Stimulated activated naive CD8-positive, alpha-beta T cell treated with anti-CD3 and anti-CD28 coated beads, Interleukin-15, amount 100 ng/mL, for 72 hours (primary cell): ENCODE measurements at places on chromosomes 11 and 22.
A peak's percentile ranks its signal among the peaks of the same experiment; 100 is the strongest.

- no peak for DNase-seq
Observed at GRCh38 chr11:117639601-117640000, 157.4 kb downstream of the DSCAML1 start.

- no peak for DNase-seq
Observed at GRCh38 chr22:46068181-46068592, 82.1 kb upstream of the PPARA start.

DNA sequence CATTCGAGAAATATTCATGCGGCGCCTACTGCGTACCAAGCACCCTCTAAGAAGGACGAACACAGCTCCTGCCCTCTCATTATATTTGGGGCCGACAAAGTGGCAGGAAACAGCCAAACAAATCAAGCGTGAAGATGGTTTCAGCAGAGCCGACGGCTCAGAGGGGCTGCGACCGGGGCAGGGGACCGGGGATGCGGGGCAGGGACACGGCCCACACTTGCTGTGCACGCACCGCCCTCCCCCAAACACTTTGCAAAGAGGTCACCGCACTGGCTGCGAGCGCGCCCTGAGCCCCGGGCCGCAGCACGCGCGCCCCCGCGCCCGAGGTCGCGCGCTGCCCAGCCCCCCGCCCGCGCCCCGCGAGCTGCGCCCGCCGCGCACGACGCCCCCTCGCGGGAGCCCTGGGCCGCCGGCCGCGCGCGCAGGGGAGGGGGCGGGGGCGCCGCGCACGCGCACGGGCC lies 255 bp upstream of the SYNGR1 start:
- peak; percentile 23 for DNase-seq

- no peak for DNase-seq
Observed at GRCh38 chr11:64627371-64627770, 36.4 kb downstream of the SLC22A12 start.

- DNase-seq, result no peak
Observed at GRCh38 chr22:29269230-29269604, 1.1 kb downstream of the EWSR1 start.

GRCh38 chr22:41015003-41015402 lies 63.8 kb downstream of the RBX1 start:
- no peak for DNase-seq

GRCh38 chr11:11347592-11347991 lies 5.5 kb downstream of the CSNK2A3 start:
- DNase-seq, result no peak

GRCh38 chr11:74447720-74448119 lies 19.6 kb downstream of the KCNE3 start:
- DNase-seq, result no peak

- no peak for DNase-seq
Observed at GRCh38 chr11:18309691-18310090, 12.2 kb downstream of the HPS5 start.

- no peak for DNase-seq
Observed at GRCh38 chr11:10305262-10305963, 540 bp downstream of the ADM start.

DNA sequence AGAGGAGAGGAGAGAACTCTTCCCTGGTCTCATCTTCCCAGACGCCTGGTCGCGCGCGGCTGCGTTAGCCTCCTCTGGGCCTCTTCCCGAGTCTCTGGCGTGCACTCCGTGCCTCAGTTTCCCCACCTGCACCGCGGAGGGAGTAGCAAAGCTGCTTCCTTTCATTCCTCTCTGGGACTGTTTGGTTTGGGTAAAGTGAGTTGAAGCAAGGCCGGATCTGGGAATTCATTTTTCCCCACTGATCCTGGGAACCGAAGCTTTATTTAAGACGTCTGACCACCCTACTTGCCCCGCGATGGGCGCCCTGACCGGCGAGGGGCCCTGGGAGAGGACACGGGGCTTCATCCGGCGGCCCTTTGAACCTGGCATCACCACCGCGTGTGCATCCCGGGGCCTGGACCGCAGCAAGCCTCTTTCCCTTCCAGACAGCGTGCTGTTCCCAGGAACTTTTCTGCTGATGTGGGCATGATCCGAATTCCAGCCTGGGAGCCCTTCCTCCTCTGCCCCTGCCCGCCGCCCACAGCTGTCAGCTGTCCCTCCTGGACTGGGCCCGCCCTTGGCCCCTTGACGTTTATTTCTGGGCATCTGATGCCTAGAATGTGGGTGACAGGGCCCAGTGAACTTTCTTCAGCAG lies 758 bp downstream of the LDLRAD3 start:
- no peak for DNase-seq

- DNase-seq, result no peak
Observed at GRCh38 chr22:48456449-48456848, 1371.2 kb downstream of the BRD1 start.

GRCh38 chr11:19474954-19475721 lies 234.4 kb upstream of the E2F8 start:
- no peak for DNase-seq

DNA sequence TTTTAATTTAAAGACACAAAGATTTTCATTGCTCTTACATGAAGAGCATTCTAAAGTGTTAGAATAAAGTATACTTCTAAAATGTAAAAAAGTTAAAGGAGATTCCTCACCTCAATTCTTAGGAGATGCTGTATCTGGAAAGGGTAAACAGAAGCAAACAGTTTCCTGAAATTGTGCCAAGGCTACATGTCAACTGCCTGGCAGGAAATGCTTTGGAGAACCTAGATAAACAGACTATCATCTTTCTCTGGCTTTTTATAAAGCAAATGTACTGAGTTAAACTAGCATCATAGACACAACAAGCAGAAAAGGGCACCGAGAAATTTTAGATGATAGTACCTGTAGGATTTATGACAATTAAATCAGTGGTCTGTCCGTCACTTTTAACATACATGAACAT lies 24.7 kb upstream of the AKIP1 start:
- DNase-seq, result no peak

GRCh38 chr11:65297026-65297672 lies 17.5 kb upstream of the CDC42EP2 start:
- no peak for DNase-seq

DNA sequence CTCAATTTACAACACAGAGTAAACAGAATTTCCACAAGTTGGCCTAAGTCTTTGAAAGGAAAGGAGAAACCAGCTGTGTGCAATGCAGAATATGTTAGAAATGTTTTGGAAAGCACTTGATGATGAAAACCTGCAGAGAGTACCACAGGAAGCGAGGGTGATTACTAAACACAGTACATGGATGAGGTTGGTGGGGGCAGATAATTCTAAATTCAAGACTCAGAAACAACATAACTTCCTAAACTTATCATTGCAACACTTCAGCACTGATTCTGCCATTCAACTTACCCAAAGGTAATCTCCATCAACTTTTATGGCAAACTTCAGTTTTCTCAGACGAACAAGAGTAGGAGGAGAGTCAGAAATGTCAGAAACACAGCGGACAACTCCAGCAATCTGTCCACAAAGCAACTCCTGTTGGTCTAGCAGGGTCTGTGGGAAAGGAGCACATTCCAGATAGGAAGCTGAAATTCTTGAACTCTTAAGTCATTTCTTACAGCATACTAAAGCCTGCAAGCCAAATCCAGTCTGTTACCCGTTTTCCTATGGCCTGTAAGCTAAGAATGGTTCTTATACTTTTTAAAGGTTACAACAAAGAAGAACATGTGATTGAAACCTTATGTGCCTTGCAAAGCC lies 6.8 kb downstream of the HPS4 start:
- no peak for DNase-seq

DNA sequence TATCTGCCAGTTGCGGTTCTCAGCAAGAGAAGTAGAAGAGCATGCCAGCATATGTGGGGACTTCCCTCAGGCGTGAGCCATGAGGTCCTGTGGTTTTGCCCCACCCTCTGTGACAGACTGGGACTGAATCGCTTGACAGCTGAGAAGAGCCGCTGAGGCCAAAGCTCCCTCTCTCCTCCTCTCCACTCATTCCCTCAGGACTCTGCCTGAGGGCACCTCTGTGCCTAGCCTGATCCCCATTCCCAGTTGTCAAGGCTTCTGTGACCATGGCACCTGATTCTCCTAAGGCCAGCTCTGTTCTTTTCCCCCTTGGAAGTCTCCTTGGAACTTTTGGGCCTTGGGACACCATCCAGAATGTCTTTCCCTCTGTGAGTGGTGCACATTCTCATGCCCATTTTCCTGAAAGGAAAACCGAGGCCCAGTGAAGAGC lies 27.0 kb downstream of the ART5 start:
- DNase-seq, result peak; percentile 39

- DNase-seq, result no peak
Observed at GRCh38 chr11:124302347-124303125, 11.2 kb downstream of the OR8D1 start.

GRCh38 chr22:20083891-20084546 lies 4.0 kb downstream of the DGCR8 start:
- no peak for DNase-seq
